ENCODE measurements at places on chromosomes 5 and 9. TPM values are rescaled to one million over a fixed set of nuclear protein-coding genes. Genes with fewer than 3 reads are reported as not detected.

The WDR38 gene
- total RNA-seq: not detected

- DNase-seq: no peak
- peaks cover 95% of the 10 kb centered on the region for H3K36me3 ChIP-seq
Measured at GRCh38 chr5:180251141-180251540, 40.7 kb downstream of the MAPK9 start.

GRCh38 chr5:163677092-163677491 is 171.7 kb downstream of the MAT2B start:
- no peak overlapping the region for H3K27ac ChIP-seq
- H3K4me1 ChIP-seq: no peaks in the 10 kb centered on the region
- DNase-seq: no peak
- no peak overlapping the region for H3K4me3 ChIP-seq
- H3K36me3 ChIP-seq: no peaks in the 10 kb centered on the region

DNA sequence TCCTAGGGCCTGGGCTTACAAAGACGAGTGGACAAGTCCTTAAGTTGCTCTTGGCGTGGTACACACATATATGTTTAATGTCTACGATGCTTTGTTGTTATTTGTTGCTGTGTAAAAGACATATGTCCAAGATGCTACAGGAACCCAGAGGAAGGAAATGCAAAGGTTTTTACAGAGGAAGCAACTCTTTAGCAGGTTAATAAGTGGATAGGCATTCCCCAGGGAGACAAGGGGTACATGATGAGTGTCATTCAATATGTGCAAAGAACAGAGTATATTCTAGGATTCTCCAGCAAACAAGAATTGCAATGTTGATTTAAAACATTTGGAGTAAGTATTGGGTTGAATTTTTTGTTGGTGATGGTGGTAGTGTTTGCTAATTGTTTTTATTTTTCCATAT is 92.1 kb downstream of the PIP5K1B start:
- H3K36me3 ChIP-seq: no peaks in the 10 kb centered on the region
- no peak overlapping the region for H3K27ac ChIP-seq
- no peak for DNase-seq
- H3K4me3 ChIP-seq: no peak overlapping the region
- H3K27me3 ChIP-seq: peaks cover 10% of the 10 kb centered on the region

GRCh38 chr9:126403397-126403796 is 76.8 kb downstream of the MVB12B start:
- H3K4me1 ChIP-seq: peaks cover 34% of the 10 kb centered on the region
- peaks cover 2% of the 10 kb centered on the region for H3K36me3 ChIP-seq
- no peak overlapping the region for H3K27ac ChIP-seq
- no peak for DNase-seq
- H3K27me3 ChIP-seq: no peaks in the 10 kb centered on the region

Measured in activated naive CD8-positive, alpha-beta T cell treated with anti-CD3 and anti-CD28 coated beads for 36 hours (primary cell).